ENCODE measurements at places on chromosomes 2 and 18. TPM values are rescaled to one million over a fixed set of nuclear protein-coding genes. Genes with fewer than 3 reads are reported as not detected.

GRCh38 chr2:69358914-69359313, 28.1 kb downstream of the GFPT1 start:
- DNase-seq: no peak

GRCh38 chr2:8515864-8516533, 165.9 kb upstream of the ID2 start:
- no peak for DNase-seq

- no peak for DNase-seq
Observed at GRCh38 chr2:184371641-184372040, 226.7 kb upstream of the ZNF804A start.

GRCh38 chr2:157329524-157329923, 3.9 kb upstream of the ERMN start:
- no peak for DNase-seq

GRCh38 chr2:67399831-67400489, 2.8 kb downstream of the ETAA1 start:
- no peak for DNase-seq

DNA sequence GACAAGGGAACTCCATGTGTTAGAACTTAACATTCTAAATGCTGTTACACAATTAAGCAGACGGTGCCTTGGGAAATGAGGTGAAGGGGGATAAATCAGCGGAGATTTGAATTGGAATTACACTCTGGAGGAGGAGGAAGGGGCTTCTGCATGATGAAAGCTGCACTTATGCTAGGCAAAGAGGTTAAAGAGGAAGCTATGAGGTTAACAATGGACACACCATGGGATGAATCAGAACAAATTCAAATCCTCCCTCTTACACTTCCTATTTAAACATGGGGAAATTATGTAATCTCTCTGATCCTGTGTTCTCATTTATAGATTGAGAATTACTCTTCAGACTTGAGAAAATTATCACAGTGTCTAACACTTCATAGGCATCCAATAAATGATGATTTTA, 121.5 kb upstream of the SIX2 start:
- DNase-seq: no peak

DNA sequence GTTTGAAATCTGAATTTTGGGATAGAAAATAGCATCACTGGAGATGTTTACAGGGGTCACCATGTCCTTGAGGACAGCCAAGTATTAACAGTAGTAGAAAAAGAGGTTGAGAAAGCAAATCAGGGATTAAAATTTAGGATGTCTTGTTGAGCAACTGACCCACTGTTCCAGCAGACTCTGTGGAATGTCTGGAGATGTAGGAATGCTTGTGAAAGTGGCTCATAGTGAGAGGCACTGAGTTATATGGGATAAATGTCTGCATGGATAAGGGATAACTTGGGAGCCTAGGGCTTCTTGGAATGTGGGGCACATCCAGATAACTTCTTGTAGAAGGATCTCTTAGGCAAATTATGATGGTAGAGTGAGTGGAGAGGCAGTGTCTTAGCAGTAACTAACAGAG, 495.0 kb downstream of the TMX3 start:
- DNase-seq: no peak

- DNase-seq: no peak
Observed at GRCh38 chr2:197596766-197597165, 78.6 kb downstream of the RFTN2 start.

GRCh38 chr18:22228976-22229375, 59.6 kb downstream of the GATA6 start:
- no peak for DNase-seq

DNA sequence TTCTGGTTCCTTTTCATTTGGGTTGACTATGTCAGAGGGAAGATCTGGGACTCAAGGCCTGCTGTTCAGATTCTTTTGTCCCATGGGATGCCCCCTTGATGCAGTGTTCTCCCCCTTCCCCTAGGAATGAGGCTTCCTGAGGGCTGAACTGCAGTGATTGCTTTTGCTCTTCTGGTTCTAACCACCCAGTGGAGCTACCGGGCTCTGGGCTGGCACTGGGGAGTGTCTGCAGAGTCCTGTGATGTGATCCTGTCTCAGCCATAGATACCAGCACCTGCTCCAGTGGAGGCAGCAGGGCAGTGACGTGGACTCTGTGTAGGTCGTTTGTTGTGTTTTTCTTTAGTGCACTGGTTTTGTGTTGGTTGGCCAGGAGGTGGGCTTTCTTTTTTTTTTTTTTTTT, 32.1 kb upstream of the RHOB start:
- DNase-seq: no peak

Gene PDE11A
- 0.21 TPM for total RNA-seq

Gene SMAD2
- total RNA-seq: 98.2 TPM

Gene IL36B
- total RNA-seq: not detected

All from kidney epithelial cell (primary cell).